H7 (cell line): ENCODE measurements at places on chromosomes 1 and 21. TPM values are rescaled to one million over a fixed set of nuclear protein-coding genes. Genes with fewer than 3 reads are reported as not detected.

Gene CXADR
- 96.2 and 113 TPM in 2 replicates for total RNA-seq

- peak; percentile 40 for DNase-seq
Observed at GRCh38 chr1:243497939-243498681, 242.3 kb downstream of the SDCCAG8 start.

- peak; percentile 48 for DNase-seq
Observed at GRCh38 chr1:29550119-29550841, 314.0 kb downstream of the PTPRU start.

DNA sequence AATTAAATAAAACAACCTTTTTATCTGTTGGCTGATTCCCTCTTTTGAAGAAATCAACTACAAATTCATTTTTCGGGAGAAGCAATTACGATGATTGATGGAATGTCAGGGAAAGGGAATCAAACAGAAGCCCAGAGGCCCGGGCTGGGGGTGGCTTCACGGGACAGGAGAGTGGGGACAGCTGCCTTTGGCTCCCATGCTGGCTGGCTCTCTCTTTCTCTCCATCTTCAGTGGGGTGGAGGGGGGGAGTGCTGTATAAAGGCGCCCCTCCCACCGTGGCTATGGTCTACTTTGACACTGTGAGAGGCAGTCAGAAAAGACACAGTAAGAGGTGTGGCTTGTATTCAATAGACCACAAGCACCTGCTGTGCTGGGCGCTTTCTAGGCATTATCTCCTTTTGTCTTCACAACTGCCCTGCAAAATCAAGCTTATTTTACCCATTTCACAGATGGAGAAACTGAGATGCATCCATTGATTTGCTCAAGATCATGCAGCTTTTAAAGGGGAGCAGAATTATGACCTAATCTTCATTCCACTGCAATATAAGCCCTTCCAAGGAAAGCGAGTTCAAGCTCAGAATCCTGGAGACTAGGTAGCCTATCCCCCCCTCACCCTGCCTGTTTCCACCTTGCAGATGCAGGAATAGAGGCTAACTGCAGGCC, 92.9 kb downstream of the GRIK3 start:
- peak; percentile 32 for DNase-seq

GRCh38 chr1:20168564-20169491, 17.1 kb upstream of the UBXN10 start:
- no peak for DNase-seq
